ENCODE measurements at places on chromosomes 16 and 17.

DNA sequence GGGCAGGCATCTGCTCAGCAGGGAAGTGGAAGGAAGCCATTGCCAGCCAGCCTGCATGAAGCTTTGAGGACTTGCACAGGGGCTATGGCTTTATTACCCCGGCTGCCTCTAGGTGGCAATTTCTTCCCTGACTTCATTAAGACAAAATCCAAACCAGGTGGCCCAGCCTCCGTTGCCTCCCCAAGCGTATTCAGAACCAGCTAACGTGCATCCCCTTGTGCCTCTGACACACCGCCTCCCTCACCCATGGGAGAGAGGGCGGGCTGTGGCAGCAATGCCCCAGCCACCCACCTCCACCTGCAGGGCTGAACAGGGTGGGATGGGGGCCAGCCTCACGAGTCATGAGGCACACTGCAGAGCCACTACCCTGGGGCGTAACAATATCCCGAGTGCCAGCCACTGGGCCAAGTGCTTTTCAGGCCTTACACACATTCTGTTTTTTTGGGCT lies 6.8 kb downstream of the KIFC3 start:
- DNase-seq = no peak

DNA sequence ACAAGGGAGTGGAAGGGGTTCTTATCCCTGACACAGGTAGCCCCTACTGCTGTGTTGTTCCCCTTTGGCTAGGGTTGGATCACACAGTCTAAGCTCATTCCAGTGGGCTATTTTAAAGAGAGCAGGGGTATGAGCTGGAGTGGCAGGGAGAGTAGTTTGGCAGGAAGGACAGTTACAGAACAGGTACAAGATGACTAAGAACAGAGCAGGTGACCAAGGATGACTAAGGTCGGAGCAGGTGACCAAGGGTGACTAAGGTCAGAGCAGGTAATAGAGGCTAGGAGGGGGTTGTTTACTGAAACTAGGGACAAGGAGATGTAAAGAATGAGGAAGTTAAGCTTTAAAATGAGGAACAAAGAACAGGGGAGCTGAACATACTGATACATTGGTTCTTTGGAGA lies 58.8 kb downstream of the UTP18 start:
- DNase-seq = no peak

GRCh38 chr16:16084874-16085273 lies 135.5 kb downstream of the ABCC1 start:
- DNase-seq = no peak

GRCh38 chr17:67666710-67667109 lies 51.0 kb upstream of the NOL11 start:
- DNase-seq = no peak

- no peak for DNase-seq
Measured at GRCh38 chr16:1639860-1640259, 27.7 kb downstream of the CRAMP1 start.

DNA sequence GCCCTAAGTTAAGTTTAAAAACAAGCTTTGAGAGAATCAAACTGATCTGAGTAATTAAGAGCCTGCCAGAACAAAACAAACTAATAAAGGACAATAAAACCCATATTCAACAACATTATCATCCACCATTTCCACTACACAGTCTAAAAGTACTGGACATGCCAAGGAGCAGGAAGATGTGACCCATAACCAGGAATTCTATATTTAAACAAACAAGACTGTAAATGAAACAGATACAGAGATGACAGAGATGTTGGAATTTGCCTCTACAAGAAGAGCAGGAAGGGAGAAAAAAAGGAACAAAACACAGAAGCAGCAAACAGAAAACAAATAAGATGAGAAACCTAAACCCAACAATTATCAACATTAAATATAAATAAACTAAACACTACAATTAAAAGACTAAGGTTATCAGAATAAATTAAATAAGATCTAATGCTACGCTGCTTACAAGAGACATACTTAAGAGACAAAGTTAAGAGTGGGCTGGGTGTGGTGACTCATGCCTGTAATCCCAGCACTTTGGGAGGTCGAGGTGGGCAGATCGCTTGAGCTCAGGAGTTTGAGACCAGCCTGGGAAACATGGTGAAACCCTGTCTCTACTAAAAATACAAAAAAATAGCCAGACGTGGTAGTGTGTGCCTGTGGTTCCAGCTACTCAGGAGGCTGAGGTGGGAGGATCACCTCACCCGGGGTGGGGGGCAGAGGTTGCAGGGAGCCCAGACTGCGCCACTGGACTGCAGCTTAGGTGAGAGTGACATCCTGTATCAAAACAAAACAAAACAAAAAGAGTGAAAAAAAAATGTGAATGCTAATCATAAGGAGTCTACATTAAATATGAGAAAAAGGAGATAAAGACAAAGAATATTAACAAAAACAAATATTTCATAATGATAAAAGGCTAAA lies 50.6 kb downstream of the CREBBP start:
- no peak for DNase-seq

GRCh38 chr16:76784530-76784929 lies 406.5 kb upstream of the MON1B start:
- no peak for DNase-seq

DNA sequence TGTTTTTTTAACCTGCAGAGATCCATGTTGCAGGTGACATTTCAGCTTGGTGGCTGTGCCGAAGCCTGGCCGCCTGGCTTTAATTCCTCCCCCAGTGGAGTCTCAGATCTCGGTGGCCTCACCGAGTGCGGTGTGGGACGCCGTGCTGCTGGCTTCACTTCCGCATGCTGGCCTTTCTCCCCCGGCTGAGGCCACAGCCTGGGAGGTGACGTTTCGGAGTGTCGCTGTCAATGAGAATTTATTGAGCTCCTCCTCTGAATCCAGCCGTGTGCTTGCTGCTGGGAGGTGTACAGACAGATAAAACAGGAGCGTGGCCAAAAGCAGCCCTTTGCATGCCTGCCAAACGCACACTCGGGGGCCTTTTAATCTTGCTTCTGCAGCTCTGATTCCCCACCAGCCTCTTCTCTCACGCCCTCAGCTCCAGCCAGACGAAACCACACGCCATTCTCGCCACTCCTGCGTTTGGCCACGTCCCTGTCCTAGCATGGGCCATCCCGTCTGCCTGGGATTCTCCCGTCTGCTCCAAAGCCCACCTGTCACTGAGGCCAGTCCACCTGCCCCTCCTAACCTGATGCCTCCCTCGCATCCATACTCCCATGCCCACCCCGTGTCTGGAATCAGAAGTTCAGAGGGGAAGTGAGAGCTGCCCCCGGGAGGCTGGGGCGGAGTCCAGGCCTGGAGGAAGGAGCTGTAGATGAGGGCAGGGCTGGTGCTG lies 3.6 kb downstream of the GSE1 start:
- no peak for DNase-seq

DNA sequence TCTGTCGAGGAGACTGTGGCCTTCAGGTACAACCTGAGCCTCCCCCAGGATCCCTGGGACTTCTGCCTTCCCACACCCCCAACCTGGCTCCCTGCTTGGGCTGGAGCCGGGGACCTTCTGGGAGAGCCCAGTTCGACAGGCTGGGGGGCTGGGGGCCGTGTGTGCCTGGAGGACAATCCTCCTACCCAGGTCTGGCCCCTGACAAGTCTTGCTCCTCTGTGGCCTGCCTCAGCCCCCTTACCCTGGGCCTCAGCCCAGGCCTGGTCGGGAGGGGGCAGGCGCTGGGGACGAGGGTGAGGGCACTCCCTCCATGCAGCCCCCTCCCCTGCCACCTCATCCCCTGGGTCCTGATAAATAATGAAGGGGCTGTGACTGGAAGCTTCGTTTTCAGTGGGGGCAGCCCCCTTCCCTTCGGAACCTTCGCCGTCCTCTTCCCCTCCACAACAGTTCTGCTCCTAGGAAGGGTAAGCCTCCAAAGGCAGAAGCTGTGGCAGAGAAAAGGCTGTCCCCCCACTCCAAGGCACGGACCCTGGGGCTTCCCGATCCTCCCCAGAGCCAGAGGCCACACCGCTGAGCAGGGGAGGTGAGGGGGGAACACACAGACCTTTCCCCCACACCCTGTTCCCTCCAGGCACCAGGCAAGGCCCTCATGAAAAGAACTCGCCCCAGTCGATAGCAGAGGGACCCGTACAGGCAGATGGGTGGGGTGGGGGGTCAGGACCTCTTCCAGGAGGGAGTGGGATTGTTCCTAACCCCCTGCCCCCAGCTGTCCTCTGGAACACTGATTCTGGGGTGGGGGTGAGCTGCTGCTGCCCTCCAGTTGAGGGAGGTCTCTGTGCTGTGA lies 5.0 kb upstream of the BAHCC1 start:
- DNase-seq = no peak

GRCh38 chr17:56779322-56779721 lies 54.4 kb downstream of the C17orf67 start:
- DNase-seq = no peak

DNA sequence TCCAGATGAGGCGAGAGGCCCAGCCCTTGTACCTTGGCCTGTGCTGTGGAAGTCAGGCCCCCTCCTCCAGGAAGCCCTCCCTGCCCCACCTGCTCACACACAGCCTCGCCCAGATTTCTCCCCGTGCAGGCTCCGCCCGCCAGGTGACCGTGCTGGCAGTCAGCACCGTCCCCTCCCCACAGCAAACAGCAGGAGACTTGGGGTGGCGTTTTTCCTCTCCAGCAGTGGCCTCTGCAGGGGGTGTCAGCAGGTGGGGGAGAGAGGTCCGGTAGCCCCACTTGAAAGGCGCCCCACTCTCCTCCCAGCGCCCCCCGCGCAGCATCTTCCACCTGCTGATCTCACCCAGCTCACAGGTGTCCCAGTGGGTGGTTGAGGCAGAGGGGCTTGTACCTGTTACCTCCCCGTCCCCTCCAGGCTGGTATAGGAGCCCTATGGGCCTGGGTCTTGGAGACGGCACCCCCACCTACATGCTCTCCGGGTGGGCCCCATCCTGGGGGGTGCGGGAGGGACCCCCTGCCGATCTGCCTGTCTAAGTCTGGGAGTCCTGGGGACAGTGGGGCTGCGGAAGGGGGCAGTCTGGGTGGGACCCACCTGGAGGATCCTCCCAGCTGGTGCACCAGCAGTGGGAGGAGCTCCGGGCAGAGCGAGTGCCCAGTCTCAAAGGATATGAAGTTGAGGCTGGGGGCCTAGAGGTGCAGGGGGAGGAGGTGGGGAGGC lies 4.2 kb upstream of the C1QTNF8 start:
- DNase-seq = no peak

- DNase-seq = no peak
Measured at GRCh38 chr17:79946352-79947231, 89.1 kb downstream of the TBC1D16 start.

- no peak for DNase-seq
Measured at GRCh38 chr16:71811261-71811803, 2.7 kb upstream of the AP1G1 start.

DNA sequence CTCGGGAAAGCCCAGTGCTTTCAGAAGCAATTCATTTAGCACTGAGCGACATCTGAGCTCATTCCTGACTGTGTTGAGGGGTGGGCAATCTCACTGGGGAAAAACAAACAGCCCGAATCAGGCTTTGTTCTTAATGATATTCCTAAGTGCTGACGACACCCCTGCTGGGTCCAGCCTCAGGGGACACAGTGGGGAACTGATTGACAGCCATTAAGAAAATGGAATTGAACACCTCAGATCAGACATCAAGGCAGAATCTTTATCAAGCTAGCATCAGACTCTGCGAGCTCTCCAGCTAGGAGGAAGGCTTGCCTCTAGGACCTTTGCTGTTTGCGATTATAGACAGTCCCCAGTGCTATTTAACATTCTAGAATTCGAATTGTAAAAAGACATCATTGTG lies 22.5 kb upstream of the LYRM9 start:
- no peak for DNase-seq

GRCh38 chr16:20072146-20072873 lies 1.4 kb downstream of the GPR139 start:
- no peak for DNase-seq

- no peak for DNase-seq
Measured at GRCh38 chr17:4453812-4454591, 20.3 kb downstream of the SPNS3 start.

DNA sequence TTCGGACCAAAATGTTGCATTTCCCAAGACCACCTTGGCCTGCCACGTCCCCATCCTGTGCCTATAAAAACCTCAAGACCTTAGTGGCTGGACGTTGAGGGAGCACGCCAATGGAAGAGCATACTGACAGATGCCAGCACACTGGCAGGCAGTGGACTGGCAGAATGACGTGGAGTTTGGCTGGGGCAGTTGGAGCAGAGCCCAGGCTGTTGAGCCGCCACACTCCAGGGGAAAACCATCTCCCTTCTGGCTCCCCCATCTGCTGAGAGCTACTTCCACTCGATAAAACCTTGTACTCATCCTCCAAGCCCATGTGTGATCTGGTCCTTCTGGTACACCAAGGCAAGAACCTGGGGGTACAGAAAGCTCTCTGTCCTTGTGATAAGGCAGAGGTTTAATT lies 494.1 kb downstream of the CDH11 start:
- DNase-seq = no peak

DNA sequence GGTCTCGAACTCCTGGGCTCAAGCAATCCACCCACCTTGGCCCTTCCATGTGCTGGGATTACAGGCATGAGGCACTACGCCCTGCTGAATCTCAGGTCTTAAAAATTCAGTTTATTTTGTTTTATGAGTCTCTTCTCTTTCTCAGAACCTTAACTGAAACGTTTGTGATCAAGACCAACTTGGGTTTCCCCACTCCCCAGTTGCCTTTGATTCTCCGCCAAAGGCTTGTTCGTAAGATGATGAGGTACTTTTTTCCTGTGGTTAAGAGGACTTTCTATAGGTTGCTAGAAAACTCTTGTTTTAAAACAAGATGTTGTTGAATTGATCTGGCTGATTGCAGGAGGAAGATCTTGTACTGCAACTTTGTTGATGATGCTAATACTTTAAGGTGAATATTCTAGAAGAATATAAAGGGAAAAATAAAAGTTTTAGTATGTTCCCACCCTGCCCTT lies 11.7 kb downstream of the ABCC1 start:
- DNase-seq = no peak

Data from CMK (cell line).